Fibroblast of villous mesenchyme (primary cell): ENCODE measurements at places on chromosomes 12 and 14. TPM values are rescaled to one million over a fixed set of nuclear protein-coding genes. Genes with fewer than 3 reads are reported as not detected.

DNA sequence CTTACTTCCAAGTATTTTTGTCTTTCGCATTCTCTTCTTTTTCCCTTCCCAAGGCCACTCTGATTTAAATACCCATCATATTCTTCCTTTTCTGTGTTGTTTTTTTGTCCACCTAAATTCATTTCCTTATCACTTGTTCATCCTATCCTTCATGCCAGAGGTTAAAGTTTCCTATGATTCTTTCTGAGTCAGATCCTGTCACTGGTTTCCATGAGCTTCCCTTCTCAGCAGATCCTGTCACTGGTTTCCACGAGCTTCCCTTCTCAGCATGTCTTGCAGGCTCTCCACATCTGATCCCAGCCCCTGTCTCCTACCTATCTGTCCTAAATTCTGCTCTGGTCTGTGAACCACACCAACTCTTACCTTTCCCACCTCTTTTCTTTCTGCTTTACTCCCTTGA is 311.8 kb upstream of the RGS6 start:
- peak; percentile 28 for DNase-seq

CEBPE gene
- total RNA-seq = not detected in 2 replicates

GRCh38 chr14:61350427-61351270 is 29.3 kb downstream of the PRKCH start:
- no peak for DNase-seq

GRCh38 chr14:77467801-77468200 is 9.9 kb downstream of the AHSA1 start:
- DNase-seq = no peak

- DNase-seq = no peak
These were observed 21.4 kb upstream of the FOXG1 start for GRCh38 chr14:28745176-28745575.

DNA sequence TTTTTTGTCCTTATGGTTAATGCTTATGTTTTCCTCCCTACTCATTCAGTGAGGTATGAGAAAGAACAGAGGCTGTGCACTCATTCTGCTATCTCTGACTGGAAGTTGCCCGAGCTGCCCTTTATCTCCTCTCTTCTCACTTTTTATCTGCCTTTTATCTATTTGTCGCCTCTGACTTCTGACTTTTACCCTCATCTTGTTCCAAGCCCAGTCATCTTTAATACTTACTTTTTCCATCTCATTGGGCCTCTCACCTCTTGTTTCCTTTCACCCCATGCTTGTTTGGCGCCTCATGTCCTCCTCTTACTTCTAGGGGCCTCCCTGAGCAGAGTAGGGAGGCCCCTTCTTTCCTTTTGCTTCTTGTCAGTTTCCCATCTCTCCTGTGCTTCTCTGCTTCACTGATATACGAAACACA is 50.7 kb downstream of the DIP2B start:
- DNase-seq = no peak
